ENCODE measurements at places on chromosomes 12 and 14.

GRCh38 chr14:55756078-55756477 lies 176.1 kb downstream of the KTN1 start:
- DNase-seq: no peak

DNA sequence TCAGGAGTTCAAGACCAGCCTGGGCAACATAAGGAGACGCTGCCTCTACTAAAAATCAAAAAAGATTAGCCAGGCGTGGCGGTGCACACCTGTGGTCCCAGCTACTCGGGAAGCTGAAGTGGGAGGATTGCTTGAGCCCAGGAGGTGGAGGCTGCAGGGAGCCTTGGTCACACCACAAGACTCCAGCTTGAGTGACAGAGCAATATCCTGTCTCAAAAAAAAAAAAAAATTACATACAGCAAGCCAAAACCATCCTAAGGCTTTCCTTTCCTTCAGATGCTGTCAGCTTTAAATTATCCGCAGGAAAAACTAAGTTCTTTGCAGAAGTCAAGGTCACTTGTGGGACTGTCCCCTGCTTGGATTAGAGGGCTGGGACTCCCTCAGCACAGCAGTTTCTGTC lies 1.3 kb downstream of the CS start:
- DNase-seq: no peak

DNA sequence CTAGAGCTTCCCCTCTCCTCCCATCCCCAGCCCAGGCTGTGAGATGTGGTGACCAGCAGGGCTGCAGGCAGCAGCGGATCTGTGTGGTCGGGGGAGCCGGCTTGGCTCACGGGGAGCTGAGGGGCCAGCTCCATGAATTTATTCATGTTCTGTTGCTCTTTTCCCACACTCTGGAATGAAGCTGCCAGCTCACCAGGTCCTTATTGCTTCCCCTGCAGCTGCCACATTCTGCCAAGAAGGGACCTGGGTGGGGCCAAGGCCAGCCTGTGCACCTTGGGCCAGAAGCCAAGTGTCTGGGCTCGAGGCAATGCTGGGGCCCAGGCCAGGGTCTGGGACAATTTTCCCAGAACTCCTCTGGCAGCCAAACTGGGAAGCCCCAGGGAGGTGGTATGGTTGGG lies 2.5 kb upstream of the C1QL4 start:
- peak; percentile 30 for DNase-seq

- DNase-seq: no peak
Observed at GRCh38 chr12:82644896-82645295, 41.8 kb upstream of the TMTC2 start.

DNA sequence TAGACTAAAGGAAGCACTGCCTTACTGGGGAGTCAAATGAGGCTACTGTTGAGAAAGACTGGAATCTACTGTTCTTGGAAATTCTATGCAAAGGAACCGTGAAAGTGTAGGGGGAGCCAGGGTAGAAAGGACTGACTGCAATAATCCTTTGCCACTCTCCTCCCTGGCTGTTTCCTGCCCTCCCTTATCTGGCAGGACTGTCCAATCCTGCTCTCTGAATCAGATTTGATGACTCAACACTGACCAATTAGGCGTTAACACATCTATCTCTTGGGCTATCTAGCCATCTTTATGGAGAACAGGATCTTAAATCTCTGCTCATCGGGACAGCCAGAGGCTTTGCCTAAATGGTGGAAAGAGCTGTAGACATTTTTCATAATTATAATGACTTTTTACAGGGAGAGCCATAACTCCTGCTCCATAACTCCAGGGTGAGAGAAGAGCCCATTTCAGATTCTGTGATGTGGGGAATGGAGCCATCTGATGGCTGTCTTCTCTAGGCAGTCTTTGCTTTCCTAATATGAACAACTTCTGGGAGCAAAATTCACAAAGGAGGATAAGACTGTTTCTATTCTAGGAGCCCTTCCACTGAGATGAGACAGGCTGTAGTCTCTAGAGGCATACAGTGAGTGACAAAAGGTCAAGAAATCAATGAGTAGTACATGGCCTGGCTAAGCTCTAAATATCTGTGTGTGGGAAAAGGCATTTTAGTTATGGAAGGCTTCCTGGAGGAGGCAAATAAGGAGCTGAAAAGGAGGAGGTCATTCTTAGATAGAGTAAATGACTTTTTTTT lies 68.9 kb upstream of the CISTR start:
- no peak for DNase-seq

- DNase-seq: no peak
Observed at GRCh38 chr12:89156862-89157262, 195.4 kb downstream of the DUSP6 start.

GRCh38 chr14:94079891-94080620 lies 946 bp downstream of the DDX24 start:
- DNase-seq: no peak

- no peak for DNase-seq
Observed at GRCh38 chr14:53528185-53528671, 375.1 kb upstream of the DDHD1 start.

DNA sequence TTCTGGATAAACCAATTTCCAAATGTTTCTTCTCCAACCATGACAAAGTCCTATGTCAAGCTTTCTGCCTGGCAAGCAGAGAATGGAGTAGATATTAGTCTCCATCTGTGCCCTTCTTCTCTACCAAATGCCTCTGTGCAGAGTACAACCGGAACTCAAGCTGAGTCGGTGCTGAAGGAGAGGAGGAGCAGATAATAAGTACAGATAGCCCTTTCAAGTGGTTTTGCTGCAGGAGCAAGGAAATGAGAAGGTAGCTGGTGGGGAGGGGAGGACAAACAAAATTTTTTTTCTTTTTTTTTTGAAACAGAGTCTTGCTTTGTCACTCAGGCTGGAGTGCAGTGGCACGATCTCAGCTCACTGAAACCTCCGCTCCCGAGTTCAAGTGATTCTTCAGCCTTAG lies 14.2 kb upstream of the HELB start:
- no peak for DNase-seq

DNA sequence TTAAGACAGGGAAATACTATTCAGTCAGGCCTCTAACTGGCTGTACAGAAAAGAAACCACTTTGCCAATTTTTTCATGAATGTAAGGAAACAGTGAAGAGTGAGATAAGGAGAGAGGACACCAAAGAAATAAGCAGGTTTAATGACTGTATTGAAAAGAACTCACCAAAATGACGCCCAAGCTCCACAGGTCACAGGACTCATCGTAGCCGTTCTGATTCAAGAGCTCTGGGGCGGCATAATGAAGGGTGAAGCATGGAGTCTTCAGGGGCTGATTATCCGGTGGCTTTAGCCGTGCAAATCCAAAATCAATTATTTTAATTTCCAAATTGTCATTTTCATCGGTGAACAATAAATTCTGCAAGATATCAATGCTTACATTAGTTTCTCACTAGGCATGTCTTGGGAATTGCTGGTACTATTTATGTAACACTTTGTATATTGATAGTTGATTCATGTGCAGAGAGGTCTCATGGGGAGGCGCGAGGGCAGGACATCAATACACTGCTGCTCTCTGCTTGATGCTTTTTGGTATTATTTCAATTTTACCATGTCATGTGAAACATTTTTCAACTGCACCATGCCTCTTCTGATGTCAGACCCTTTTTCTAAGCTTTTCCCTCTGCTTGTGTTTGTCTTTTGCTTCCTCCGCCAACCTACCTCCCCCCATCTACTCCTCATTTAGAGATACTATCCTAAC lies 74.2 kb upstream of the TTC7B start:
- DNase-seq: no peak

GRCh38 chr14:54053386-54053745 lies 96.7 kb upstream of the BMP4 start:
- DNase-seq: no peak

GRCh38 chr12:122665349-122665748 lies 37.8 kb downstream of the HCAR2 start:
- DNase-seq: no peak

DNA sequence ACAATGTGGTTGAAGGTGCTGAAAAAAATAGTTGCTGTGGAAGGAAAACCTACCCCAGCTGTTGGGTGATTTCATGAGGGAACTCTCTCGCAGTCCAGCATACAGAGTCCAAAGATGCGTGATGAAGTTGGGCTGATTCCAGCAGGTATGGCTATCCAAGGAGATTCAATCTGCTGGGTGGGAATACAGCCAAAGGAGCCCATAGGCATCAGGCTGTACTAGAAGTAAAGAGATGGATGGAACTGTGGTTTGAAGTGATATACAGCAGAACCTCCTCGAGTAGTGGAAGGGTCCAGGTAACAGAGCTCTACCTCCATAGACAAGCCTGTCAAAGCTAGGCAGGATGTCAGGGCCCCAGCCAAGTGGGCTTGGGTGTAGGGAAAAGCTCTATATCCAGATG lies 11.5 kb upstream of the TMTC2 start:
- no peak for DNase-seq
